Central memory CD8-positive, alpha-beta T cell (primary cell): ENCODE measurements at places on chromosomes 11 and 22.
A peak's percentile ranks its signal among the peaks of the same experiment; 100 is the strongest.

GRCh38 chr11:35600331-35600838 is 17.9 kb upstream of the FJX1 start:
- H3K4me1 ChIP-seq, result no peaks in the 10 kb centered on the region
- no peaks in the 10 kb centered on the region for H3K36me3 ChIP-seq
- peaks cover 79% of the 10 kb centered on the region for H3K27me3 ChIP-seq
- H3K27ac ChIP-seq, result no peak overlapping the region
- no peak overlapping the region for H3K4me3 ChIP-seq
- no peak for DNase-seq

DNA sequence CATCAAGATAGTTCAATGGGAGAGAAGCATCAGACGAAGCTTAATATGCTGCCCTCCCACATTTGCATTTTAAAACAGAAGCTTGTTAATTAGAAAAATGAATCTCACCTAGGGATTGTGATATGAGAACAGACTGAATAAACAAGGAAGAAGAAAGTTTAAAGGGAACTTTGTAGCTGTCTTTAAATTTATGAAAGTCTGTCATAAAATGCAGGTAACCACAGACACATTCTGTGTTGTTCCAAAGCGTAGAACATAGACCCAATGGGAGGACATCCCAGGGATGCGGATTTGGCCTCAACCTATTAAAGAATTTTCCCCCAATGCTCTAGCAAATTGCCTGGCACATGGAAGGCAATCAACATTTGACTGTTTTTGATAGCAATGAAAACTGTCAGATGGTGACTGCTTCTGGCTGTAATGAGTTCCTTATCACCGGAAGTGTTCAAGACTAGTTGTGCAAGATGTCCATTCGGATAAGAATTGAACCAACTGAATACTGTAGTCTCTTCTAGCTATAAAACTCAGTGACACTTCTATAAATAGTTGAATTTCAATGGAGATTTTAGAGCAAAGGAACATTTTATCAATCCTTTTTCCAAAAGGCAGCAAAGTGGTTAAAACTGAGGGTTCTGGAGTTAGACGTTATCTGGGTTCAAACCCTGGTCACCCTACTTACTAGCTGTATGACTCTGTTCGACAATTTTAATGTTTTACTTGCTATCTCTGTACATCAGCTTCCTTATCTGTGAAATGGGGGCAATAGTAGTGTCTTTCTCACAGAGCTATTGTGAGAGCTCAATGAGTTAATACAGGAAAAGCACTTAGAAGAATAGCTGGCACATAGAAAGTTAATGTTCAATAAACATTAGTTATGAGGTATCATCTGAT is 64.9 kb downstream of the LIF start:
- no peaks in the 10 kb centered on the region for H3K36me3 ChIP-seq
- no peaks in the 10 kb centered on the region for H3K27me3 ChIP-seq
- H3K27ac ChIP-seq, result no peak overlapping the region
- H3K4me3 ChIP-seq, result no peak overlapping the region

DNA sequence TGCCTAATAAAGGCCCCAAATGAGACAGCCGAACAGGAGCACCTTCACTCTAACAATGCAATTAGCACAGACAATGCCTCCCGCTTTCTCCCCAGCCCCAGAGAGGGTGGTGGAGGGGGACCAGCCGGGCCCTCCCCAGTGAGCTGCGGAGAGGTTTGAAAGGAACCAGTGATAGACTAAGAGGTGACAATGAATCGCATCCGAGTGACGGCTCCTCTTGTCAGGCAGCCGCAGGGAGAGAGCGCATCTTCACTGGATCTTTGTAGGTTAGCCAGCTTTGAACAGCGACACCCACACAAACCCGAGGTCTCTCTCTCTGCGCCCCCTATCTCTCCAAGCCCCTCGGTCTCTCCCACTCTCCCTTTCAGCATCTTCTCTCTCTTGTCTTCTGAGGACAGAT is 28.0 kb downstream of the FLRT1 start:
- H3K36me3 ChIP-seq, result peaks cover 3% of the 10 kb centered on the region
- H3K4me3 ChIP-seq, result no peak overlapping the region
- H3K4me1 ChIP-seq, result peaks cover 8% of the 10 kb centered on the region
- no peak overlapping the region for H3K27ac ChIP-seq
- DNase-seq, result no peak
- H3K27me3 ChIP-seq, result peaks cover 43% of the 10 kb centered on the region

GRCh38 chr11:105070306-105070705 is 25.2 kb upstream of the CARD16 start:
- no peaks in the 10 kb centered on the region for H3K36me3 ChIP-seq
- peak overlapping the region; percentile 74 for H3K4me3 ChIP-seq
- no peaks in the 10 kb centered on the region for H3K27me3 ChIP-seq
- H3K4me1 ChIP-seq, result peaks cover 16% of the 10 kb centered on the region

- no peak for DNase-seq
- H3K27me3 ChIP-seq, result no peaks in the 10 kb centered on the region
- H3K4me3 ChIP-seq, result peak overlapping the region; percentile 98
These were observed 79.4 kb downstream of the ETS1 start for GRCh38 chr11:128507936-128508335.

DNA sequence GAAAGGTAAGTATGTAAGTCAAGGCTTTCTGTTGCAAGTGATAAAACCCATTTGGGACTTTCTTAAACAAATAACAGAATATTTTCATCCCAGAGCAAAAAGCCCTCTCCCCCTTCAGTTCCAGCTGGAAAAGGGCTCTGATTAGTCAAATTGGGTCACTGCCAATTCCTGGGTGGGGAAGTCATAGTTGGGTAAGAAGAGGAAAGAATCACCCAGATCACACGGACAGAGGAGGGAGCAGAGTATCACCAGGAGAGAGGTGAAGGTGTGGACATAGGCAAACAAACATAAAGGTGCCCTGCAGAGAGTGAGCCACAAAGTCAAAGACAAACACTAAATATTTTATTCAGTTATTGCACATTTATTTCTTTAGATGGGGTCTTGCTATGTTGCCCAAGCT is 36.3 kb upstream of the SORL1 start:
- H3K4me1 ChIP-seq, result peaks cover 30% of the 10 kb centered on the region
- no peak overlapping the region for H3K4me3 ChIP-seq
- peaks cover 4% of the 10 kb centered on the region for H3K36me3 ChIP-seq
- H3K27me3 ChIP-seq, result no peaks in the 10 kb centered on the region
- peak overlapping the region; percentile 33 for H3K27ac ChIP-seq

- H3K27me3 ChIP-seq, result no peaks in the 10 kb centered on the region
- no peak overlapping the region for H3K27ac ChIP-seq
- H3K4me1 ChIP-seq, result peaks cover 8% of the 10 kb centered on the region
These were observed 111.9 kb downstream of the MRTFA start for GRCh38 chr22:40524392-40525249.

DNA sequence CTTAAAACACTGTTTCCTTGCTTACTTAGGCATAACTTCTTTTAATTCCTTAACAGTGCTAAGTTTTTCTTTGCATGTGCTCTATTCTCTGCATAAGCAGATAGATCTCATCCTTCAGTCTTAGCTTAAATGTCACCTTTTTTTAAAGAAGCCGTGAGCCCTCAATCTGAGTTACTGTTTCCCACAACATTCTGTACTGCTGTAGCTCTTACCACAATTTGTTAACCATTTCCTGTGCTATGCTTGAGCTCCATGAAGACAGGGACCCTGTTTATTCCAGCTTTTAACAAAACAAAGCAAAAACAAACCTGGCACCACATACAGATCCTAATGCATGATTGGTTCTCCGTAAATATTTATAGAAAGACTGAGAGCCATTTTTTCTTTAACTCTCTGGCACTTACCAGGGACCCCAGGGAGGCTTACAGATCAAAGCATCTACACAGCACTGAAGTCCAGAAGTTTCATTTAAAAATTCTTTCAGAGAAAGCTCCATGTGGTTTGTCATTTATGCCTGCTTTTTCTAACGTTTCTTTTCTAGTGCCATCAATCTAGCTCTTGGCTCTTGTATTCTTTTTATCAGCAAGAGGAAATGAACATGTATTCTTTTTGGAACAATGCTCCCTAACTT is 74.9 kb downstream of the DYNC2H1 start:
- no peak for DNase-seq
- peaks cover 2% of the 10 kb centered on the region for H3K36me3 ChIP-seq
- no peaks in the 10 kb centered on the region for H3K27me3 ChIP-seq
- H3K4me1 ChIP-seq, result peaks cover 13% of the 10 kb centered on the region
- H3K4me3 ChIP-seq, result no peak overlapping the region

DNA sequence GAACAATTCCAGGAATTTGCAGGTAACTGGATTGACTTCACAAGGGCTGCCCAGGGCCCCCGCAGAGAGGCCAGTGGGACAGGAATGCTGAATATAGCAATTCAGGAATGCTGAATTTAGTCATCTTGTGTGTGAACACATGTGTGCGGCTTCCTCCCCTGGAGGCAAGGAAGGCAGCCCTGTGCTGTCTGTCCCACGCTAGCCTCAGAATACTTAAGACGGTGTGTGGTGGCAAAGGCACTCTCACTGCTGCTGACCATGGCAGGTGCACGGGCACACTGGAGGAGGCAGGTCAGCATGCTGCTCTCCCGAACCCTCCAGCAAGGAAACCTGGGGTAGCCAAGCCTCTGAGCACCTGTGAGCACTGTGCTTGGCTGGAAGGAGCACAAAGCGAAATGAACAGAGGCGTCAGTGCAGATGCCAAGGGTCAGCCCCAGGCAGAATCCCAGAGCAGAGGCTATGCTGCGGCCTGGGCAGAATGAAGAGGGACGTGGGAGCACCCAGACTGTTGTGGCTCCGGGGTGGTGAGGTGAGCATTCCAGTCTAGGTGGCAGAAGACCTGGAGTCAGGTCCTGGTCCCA is 2.7 kb downstream of the GNAZ start:
- H3K4me3 ChIP-seq, result no peak overlapping the region
- no peak overlapping the region for H3K27ac ChIP-seq
- H3K36me3 ChIP-seq, result peaks cover 3% of the 10 kb centered on the region
- H3K27me3 ChIP-seq, result peaks cover 18% of the 10 kb centered on the region

DNA sequence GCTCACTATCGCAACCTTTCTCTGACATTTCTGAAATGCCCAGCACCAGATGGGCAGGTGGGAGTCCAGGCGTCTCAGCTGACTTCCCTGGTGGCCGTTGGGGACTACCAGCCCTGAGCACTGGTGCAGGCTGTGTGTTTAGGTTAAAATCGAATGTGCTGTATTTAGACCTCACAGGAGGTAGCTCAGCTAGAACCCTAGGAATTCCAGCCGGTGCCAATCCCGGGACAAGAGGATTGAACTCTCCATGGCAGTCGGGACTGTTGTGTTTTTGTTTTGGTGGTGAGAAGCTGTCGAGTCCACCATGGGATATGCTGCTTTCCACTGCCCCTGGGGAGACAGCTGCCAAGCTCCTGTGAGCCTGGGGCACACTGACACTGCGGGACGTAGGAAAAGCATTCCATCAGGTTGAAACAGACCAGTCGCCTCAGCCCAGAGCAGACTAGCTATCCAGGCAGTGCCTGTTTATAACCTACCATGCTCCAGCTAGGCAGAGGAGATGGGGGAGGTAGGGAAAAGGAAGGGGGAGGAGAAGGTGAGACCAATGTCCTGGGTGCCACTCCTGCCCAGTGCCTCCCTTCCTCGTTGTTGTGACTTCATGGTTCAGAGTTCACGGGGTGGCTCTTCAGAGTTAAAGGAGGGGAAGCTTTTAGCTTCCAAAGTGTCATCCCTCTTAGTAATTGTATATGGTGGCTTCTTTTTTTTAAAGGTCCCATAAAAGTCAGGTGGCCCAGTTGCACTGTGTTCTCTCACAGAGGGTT is 53.0 kb downstream of the MICAL2 start:
- H3K27ac ChIP-seq, result no peak overlapping the region
- H3K4me1 ChIP-seq, result peaks cover 24% of the 10 kb centered on the region
- H3K27me3 ChIP-seq, result no peaks in the 10 kb centered on the region
- H3K36me3 ChIP-seq, result peaks cover 4% of the 10 kb centered on the region
- no peak for DNase-seq

DNA sequence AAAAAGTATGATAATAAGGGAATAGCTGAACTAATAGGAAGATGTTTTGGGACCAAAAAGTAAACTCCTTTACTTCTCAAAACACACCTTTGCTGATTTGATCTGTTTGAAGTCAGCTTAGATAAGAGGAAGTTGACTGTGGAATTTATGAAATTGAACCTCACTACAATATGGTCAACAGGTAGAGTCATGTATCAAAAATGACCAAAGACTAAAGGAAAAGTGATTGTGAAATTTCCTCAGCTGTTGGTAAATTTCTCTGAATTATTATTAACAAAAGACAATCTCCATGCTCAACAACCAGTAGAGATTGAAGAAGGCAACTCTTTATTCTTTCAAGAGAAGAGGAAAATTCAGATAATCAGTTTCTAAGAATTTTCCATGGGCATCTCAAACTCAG is 826.5 kb downstream of the KCNA4 start:
- no peak for DNase-seq
- H3K36me3 ChIP-seq, result no peaks in the 10 kb centered on the region
- no peaks in the 10 kb centered on the region for H3K4me1 ChIP-seq

- H3K36me3 ChIP-seq, result no peaks in the 10 kb centered on the region
- DNase-seq, result no peak
- no peak overlapping the region for H3K4me3 ChIP-seq
- peaks cover 38% of the 10 kb centered on the region for H3K27me3 ChIP-seq
These were observed 16.4 kb upstream of the SHANK2 start for GRCh38 chr11:71268706-71269321.

GRCh38 chr11:10022764-10023163 is 271.3 kb downstream of the SBF2 start:
- DNase-seq, result no peak
- H3K4me1 ChIP-seq, result peaks cover 7% of the 10 kb centered on the region
- no peak overlapping the region for H3K4me3 ChIP-seq
- H3K36me3 ChIP-seq, result no peaks in the 10 kb centered on the region
- no peaks in the 10 kb centered on the region for H3K27me3 ChIP-seq
- no peak overlapping the region for H3K27ac ChIP-seq

- no peak overlapping the region for H3K4me3 ChIP-seq
- H3K27ac ChIP-seq, result no peak overlapping the region
- peaks cover 36% of the 10 kb centered on the region for H3K36me3 ChIP-seq
- DNase-seq, result no peak
- peaks cover 23% of the 10 kb centered on the region for H3K4me1 ChIP-seq
- H3K27me3 ChIP-seq, result no peaks in the 10 kb centered on the region
These were observed 5.2 kb downstream of the SMARCB1 start for GRCh38 chr22:23791738-23792645.

- H3K27ac ChIP-seq, result peak within 1 kb of the TSS; percentile 97
- peaks cover 64% of the 10 kb centered on the region for H3K36me3 ChIP-seq
These were observed at the start of gene ANKRD13D for GRCh38 chr11:67289226-67289650. ANKRD13D (plus strand) TSS chr11:67289303; CDS start chr11:67289461, 158 bp downstream.

DNA sequence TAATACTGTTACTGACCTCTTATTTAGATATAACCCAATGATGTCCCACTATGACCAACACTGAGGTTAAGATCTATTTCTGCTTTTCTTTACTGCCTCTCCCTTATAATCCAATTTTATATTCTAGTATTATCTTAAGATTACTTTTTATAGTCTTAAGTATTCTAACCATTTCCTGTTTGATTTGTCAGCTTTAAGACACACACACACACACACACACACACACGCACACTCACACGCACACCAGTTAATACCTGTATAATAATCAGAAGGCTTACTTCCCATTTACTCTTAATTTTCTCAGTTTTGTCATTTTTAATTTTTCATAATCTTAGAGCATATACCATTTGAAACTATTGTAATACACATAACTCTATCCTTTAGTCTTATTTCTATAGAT is 226.0 kb upstream of the C11orf87 start:
- no peak for DNase-seq
- no peaks in the 10 kb centered on the region for H3K27me3 ChIP-seq
- no peak overlapping the region for H3K27ac ChIP-seq
- no peak overlapping the region for H3K4me3 ChIP-seq
- no peaks in the 10 kb centered on the region for H3K36me3 ChIP-seq
- H3K4me1 ChIP-seq, result no peaks in the 10 kb centered on the region

- H3K27me3 ChIP-seq, result no peaks in the 10 kb centered on the region
- H3K4me3 ChIP-seq, result no peak overlapping the region
- H3K4me1 ChIP-seq, result no peaks in the 10 kb centered on the region
- H3K27ac ChIP-seq, result no peak overlapping the region
These were observed 6.0 kb upstream of the TMEM123 start for GRCh38 chr11:102458548-102458947.
